ENCODE measurements at places on chromosomes 1 and 21. TPM values are rescaled to one million over a fixed set of nuclear protein-coding genes. Genes with fewer than 3 reads are reported as not detected.

GRCh38 chr1:19858893-19859292, 23.3 kb upstream of the OTUD3 start:
- no peaks in the 10 kb centered on the region for H3K36me3 ChIP-seq
- no peak overlapping the region for H3K27ac ChIP-seq
- H3K27me3 ChIP-seq = peaks cover 2% of the 10 kb centered on the region
- peaks cover 4% of the 10 kb centered on the region for H3K4me1 ChIP-seq
- H3K4me3 ChIP-seq = no peak overlapping the region

DNA sequence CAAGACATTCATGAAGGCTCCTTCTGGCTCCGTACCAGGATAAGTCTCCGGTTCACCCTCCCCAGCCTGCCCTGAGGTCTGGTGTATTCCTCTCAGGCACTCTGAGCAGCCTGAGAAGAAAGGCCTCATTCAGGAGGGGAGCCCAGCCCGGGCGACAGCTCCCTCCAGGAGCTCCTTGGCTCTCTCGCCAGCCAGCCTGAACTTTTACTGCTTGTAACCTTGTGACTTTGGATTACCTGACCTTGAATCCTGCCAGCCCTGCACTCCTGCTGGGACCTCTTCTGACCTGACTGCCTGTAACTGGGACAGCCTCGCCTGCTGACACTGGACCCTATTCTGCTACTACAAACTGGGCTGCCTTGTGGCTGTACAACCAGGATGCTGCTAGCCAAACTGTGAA, 65.8 kb downstream of the CD34 start:
- H3K27ac ChIP-seq = no peak overlapping the region
- no peak for DNase-seq
- H3K4me3 ChIP-seq = no peak overlapping the region
- H3K27me3 ChIP-seq = no peaks in the 10 kb centered on the region
- H3K36me3 ChIP-seq = no peaks in the 10 kb centered on the region
- H3K4me1 ChIP-seq = peaks cover 15% of the 10 kb centered on the region

DNA sequence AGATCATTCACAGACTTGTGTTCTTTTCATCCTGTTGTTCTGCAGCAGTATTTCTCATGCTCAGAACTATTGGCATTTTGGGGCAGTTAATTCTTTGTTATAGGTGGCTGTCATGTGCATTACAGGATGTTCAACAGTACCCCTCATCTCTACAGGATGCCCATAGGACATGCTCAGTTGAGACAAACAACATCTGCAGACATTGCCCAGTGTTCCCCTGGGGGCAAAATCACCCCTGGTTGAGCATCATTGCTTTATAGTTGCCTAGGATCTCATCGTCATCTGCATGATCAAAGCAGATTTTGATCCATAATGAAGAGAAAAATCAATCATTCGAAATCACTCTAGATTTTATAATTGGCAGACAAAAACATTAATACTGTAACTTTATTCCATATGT, 222.5 kb upstream of the CACYBP start:
- DNase-seq = no peak
- no peak overlapping the region for H3K27ac ChIP-seq
- H3K4me3 ChIP-seq = no peak overlapping the region
- no peaks in the 10 kb centered on the region for H3K4me1 ChIP-seq
- no peaks in the 10 kb centered on the region for H3K36me3 ChIP-seq
- no peaks in the 10 kb centered on the region for H3K27me3 ChIP-seq

DNA sequence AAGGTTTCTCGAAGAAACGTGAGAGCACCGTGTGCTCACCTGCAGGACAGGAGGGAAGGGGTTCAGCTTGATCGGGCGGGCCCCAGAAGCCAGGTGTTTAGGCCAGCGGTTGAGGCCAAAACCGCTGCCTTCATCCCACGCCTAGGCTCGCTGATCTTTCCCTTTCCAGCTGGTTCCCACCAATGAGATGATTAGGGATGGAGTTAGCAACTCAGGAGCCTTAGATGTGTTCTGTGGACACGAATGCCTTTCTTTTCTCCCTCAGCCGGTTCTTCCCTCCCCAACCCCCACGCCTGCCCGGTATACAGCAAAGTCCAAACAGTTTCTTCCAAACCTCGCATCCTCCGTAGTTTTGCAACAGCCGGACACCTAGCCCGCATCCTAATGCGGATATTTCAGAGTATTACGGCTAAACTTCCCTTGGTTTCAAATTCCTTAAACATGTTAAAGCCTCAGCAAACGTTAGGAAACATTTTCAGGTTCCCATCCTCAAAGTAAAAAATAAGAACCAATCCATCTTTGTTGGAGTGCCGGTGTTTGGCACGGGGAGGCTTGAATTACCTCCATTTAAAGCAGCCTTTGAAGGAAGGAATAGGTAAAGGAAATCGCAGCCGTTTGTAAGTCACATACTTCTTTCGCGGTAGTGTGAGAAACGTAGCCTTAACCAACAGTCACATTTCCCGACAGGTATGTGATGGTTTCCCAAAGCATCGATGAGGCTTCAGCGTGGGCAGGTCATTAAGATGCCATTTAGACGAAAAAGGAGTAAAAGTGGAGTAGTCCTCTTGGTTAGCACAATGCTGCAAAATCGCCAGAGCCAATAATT, 1.1 kb downstream of the LRRC8C start:
- H3K27me3 ChIP-seq = peaks cover 14% of the 10 kb centered on the region
- H3K4me3 ChIP-seq = peak overlapping the region; percentile 69
- peak; percentile 38 for DNase-seq
- peaks cover 16% of the 10 kb centered on the region for H3K4me1 ChIP-seq
- peak overlapping the region; percentile 94 for H3K27ac ChIP-seq

DNA sequence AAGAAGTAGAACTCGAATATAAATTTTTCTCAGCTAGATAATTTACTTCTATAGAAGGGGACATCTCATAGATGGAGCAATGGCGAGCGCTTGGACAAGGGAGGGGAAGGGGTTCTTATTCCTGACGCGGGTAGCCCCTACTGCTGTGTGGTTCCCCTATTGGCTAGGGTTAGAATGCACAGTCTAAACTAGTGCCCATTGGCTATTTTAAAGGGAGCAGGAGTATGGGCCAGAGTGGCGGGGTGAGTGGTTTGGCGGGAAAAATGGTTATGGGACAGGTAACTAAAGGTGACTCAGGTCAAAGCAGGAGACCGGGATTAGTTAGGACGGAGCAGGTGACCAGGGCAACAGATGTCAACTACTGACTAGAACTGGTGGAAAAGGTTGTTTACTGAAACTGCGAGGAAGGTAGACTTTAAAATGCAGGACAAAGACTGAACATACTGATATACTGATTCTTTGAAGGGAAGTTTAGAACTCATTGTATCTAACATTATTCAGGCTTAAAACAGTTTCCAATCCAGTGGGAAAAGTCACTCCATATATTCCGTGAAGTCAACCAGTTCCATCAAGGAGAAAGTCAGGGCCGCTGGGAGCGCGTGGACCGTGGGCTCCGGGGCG, 940 bp upstream of the ATAD3A start:
- peak overlapping the region; percentile 98 for H3K27ac ChIP-seq
- H3K27me3 ChIP-seq = no peaks in the 10 kb centered on the region
- H3K4me3 ChIP-seq = peak overlapping the region; percentile 86
- H3K36me3 ChIP-seq = peaks cover 13% of the 10 kb centered on the region

DNA sequence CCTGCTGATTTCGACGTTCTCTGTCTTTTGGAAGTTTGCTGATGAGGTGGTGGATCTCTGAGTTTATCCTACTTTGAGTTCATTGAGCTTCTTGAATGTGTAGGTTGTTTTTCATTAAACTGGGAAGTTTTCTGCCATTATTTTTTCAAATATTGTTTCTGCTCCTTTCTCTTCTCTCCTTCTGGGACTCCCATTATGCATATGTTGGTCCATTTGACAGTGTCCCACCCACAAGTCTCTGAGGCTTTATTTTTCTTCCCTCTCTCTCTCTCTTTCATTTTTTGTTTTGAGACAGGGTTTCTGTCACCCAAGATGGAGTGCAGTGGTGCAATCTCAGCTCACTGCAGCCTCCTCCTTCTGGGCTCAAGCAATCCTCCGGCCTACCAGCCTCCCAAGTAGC, 11.7 kb downstream of the TNFRSF18 start:
- no peaks in the 10 kb centered on the region for H3K36me3 ChIP-seq
- peaks cover 12% of the 10 kb centered on the region for H3K27me3 ChIP-seq
- H3K4me1 ChIP-seq = no peaks in the 10 kb centered on the region
- no peak overlapping the region for H3K27ac ChIP-seq

DNA sequence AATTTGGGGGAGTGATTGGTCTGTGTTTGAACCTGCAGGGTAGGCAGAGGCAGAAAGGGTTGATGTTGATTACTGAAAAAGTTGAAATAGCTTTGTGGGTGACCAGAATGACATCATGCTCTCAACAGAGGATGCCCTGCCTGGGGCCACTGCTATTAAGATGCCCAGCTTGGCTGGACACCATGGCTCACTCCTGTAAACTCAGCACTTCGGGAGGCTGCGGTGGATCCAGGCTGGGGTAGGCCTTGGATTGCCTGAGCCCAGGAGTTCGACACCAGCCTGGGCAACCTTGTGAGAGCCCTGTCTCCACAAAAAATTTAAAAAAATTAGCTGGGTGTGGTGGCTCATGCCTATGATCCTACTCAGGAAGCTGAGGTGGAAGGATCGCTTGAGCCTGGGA, 42.8 kb upstream of the CACNA1E start:
- no peak for DNase-seq
- no peaks in the 10 kb centered on the region for H3K27me3 ChIP-seq
- H3K36me3 ChIP-seq = no peaks in the 10 kb centered on the region
- H3K4me3 ChIP-seq = no peak overlapping the region
- H3K27ac ChIP-seq = no peak overlapping the region

DNA sequence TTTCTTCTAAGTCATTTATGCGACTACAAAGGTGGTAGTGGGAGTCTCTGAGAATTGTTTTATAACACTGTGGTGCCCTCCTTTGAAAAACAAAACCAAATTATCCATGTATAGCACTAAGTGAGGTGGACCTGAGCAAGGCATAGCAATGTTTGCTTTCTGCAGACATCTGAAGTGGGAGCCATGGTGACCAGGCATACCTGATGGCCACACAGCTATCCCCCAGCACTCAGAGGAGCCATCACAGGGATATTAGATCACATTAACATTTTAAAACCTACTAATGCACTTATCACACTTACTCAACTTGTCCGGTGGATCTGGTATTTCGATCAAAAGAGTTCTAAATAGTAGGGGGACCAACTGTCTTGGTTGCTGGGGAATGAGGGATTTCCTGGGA, 24.8 kb upstream of the AVPR1B start:
- no peak overlapping the region for H3K4me3 ChIP-seq
- no peak overlapping the region for H3K27ac ChIP-seq
- H3K4me1 ChIP-seq = peaks cover 6% of the 10 kb centered on the region
- peaks cover 2% of the 10 kb centered on the region for H3K27me3 ChIP-seq
- no peaks in the 10 kb centered on the region for H3K36me3 ChIP-seq
- no peak for DNase-seq

DNA sequence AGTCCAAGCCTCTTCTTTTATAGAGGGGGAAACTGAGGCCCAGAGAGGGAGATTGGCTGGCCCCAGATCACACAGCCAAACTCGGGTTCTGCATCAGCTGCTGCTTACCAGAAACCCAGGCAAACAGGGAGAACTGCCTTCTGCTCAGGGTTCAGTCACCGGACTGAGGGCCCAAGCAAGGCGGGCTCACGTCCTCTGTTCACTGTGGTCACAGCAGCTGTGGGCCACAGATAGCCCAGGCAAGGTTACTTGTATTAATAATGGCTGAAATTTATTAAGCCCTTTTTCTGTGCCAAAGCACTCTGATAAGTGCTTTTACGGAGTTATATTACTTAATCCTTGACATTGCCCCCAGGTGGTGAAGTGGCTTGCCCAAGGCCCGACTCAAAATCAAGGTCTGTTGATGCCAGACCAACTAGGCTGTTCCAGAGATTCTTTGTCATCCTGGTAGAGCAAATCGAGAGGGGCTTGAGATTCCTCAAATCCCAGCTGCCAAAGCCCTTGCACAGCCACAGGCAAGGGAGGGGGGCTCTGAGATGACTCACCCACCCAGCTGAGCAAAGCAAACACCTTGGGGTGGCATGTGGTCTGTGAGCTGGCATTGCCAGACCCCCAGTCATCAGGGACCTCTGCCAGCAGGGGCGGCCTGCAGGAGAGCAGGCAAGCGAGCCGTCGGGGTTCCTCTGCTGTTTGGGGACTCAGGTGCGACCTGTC, 36.5 kb downstream of the EPHB2 start:
- no peaks in the 10 kb centered on the region for H3K27me3 ChIP-seq
- peaks cover 9% of the 10 kb centered on the region for H3K4me1 ChIP-seq

- H3K27ac ChIP-seq = peak overlapping the region; percentile 93
- no peaks in the 10 kb centered on the region for H3K27me3 ChIP-seq
- H3K4me3 ChIP-seq = no peak overlapping the region
- peak; percentile 86 for DNase-seq
- peaks cover 3% of the 10 kb centered on the region for H3K4me1 ChIP-seq
- H3K36me3 ChIP-seq = no peaks in the 10 kb centered on the region
These were observed 10.9 kb downstream of the TMPRSS3 start for GRCh38 chr21:42384989-42385388.

GRCh38 chr1:231786126-231786525, 159.5 kb downstream of the DISC1 start:
- H3K27ac ChIP-seq = no peak overlapping the region
- H3K27me3 ChIP-seq = no peaks in the 10 kb centered on the region
- H3K4me1 ChIP-seq = no peaks in the 10 kb centered on the region
- H3K36me3 ChIP-seq = peaks cover 2% of the 10 kb centered on the region

DNA sequence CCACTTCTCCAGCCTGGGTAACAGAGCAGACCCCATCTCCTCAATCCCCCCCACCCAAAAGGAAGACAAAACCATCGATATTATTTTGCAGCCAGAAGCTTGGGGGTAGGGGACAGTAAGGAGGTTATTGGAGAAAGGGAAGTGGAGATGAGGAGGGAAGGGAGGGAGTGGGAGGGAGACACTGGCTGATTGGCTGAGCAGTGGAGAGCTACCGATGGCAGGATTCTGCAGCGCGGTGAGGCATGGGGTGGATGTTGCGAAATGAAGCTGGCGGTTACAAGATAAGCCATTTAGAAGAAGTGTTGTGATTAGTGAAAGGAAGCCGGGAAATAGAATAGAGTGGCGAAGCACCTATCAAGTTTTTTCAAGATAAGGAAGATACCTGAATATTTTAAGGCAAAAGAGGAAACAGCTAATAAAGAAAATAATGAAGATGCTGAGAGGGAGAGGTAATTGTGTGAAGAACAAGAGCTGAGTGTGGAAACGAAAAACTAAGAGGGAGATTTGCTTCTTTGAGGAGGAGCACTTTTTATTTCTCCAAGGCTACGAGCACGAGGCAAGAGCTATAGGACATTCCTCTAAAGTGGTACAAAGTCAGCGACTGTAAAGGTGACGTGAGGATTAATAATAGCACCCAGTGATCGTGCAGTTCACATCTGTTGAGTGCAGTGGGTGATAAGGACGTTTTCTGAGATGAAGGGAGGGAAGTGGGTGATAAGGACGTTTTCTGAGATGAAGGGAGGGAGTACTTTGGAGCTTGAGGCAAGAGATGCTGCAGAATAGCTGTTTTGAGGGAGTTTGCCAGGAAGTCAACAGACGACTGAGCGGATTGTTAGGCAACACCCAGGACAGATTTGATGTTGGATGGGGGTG, 103.2 kb upstream of the KIF26B start:
- H3K27me3 ChIP-seq = no peaks in the 10 kb centered on the region
- DNase-seq = peak; percentile 55
- no peak overlapping the region for H3K27ac ChIP-seq
- no peaks in the 10 kb centered on the region for H3K4me1 ChIP-seq
- H3K36me3 ChIP-seq = peaks cover 6% of the 10 kb centered on the region
- H3K4me3 ChIP-seq = no peak overlapping the region

- H3K4me1 ChIP-seq = no peaks in the 10 kb centered on the region
- H3K27me3 ChIP-seq = no peaks in the 10 kb centered on the region
- no peak overlapping the region for H3K27ac ChIP-seq
These were observed 29.2 kb downstream of the CEP104 start for GRCh38 chr1:3827813-3828307.

Gene LCE1F
- not detected for polyA plus RNA-seq

Gene PRAMEF20
- polyA plus RNA-seq = not detected

Gene FCGR2B
- polyA plus RNA-seq = not detected

Gene OR2T11
- polyA plus RNA-seq = not detected

Gene PLA2G2C
- not detected for polyA plus RNA-seq

Gene WDR64
- polyA plus RNA-seq = not detected

Gene C4BPA
- polyA plus RNA-seq = 2.4 TPM

Gene TMEM240
- 1.6 TPM for polyA plus RNA-seq
